ENCODE measurements at places on chromosomes 16 and 17. TPM values are rescaled to one million over a fixed set of nuclear protein-coding genes. Genes with fewer than 3 reads are reported as not detected.

GRCh38 chr16:30527635-30528178, 1.3 kb upstream of the ZNF768 start:
- no peak for DNase-seq
- no peaks in the 10 kb centered on the region for H3K27me3 ChIP-seq
- peaks cover 24% of the 10 kb centered on the region for H3K4me1 ChIP-seq
- H3K27ac ChIP-seq: peak overlapping the region; percentile 85
- H3K4me3 ChIP-seq: peak overlapping the region; percentile 89

- peaks cover 12% of the 10 kb centered on the region for H3K4me1 ChIP-seq
- no peak for DNase-seq
- H3K36me3 ChIP-seq: no peaks in the 10 kb centered on the region
- no peak overlapping the region for H3K4me3 ChIP-seq
- peak overlapping the region; percentile 65 for H3K27ac ChIP-seq
Observed at GRCh38 chr16:85607321-85607765, 5.8 kb upstream of the GSE1 start.

- H3K4me1 ChIP-seq: peaks cover 33% of the 10 kb centered on the region
- peaks cover 10% of the 10 kb centered on the region for H3K36me3 ChIP-seq
- peak overlapping the region; percentile 8 for H3K27ac ChIP-seq
- H3K4me3 ChIP-seq: no peak overlapping the region
Observed at GRCh38 chr16:67116388-67117311, 6.9 kb downstream of the PHAF1 start.

DNA sequence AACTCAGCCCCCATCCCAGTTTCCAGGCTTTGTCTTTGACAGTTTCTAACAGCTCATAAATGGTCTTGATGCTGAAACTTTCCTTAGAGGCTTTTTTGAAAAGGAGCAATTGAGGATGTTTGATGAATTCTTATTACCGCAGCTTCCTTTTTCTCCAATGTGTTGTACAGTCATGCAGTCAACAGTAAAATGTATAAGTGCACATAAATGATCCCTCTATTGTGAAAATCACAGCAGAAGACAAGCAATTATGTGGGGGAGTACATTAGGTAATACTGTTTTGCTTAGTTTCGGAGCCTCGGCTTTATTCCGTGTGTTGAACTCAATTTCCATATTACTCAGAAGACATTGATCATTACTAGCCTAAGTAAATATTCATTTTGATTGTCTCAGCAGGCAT, 673.7 kb downstream of the CDH8 start:
- H3K36me3 ChIP-seq: no peaks in the 10 kb centered on the region
- no peak overlapping the region for H3K27ac ChIP-seq
- H3K4me3 ChIP-seq: no peak overlapping the region

DNA sequence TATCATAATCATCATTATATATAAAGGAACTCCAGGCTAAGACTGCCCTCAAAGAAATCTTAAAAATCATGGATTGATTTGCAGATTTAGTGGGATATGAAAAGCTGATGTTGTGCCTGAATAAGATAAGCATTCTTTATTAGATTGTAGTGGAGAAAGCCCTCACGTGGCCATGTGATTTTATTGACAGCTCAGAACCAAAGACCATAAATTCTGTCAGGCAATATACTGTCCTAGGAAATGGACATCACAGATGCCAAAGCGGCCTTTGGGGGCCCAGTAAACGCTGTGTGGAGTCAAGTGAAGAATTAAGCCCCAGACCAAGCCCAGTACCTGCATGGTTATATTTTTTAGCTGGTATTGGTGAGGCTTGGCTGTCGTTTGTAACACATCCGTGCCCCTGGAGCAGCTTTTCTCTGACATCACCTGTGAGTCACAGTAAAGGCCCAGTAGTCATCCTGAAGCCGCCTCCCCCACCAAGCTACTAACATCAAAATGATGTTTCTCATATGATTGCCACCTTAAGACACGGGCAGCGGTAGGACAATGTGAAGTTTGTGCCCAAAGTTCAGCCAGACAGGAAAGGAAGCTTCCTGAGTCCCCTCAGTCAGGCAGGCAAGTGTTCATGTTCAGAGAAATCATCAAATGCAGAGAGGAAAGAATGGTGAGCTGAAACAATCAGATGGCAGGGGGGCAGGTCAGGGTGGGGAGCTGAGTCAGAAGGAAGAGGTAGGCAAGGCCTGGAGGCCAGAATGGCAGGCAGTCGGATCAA, 209.4 kb downstream of the IRX3 start:
- H3K27ac ChIP-seq: no peak overlapping the region
- no peaks in the 10 kb centered on the region for H3K27me3 ChIP-seq
- H3K36me3 ChIP-seq: peaks cover 2% of the 10 kb centered on the region
- H3K4me1 ChIP-seq: peaks cover 4% of the 10 kb centered on the region
- DNase-seq: no peak

DNA sequence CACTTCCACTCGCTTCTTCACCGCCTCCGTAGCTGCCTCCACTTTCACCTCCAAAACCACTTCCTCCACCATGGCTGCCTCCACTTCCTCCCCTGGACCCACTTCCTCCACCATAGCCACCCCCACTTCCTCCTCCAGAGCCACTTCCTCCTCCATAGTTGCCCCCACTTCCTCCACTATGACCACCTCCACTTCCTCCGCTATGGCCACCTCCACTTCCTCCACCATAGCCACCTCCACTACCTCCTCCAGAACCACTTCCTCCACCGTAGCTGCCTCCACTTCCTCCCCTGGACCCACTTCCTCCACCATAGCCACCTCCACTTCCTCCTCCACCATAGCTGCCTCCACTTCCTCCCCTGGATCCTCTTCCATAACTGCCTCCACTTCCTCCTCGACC, 4.5 kb downstream of the KRT9 start:
- peaks cover 3% of the 10 kb centered on the region for H3K4me1 ChIP-seq
- no peaks in the 10 kb centered on the region for H3K36me3 ChIP-seq
- H3K27me3 ChIP-seq: peaks cover 33% of the 10 kb centered on the region
- H3K4me3 ChIP-seq: no peak overlapping the region
- no peak for DNase-seq
- H3K27ac ChIP-seq: no peak overlapping the region

- H3K27ac ChIP-seq: peak overlapping the region; percentile 11
- H3K36me3 ChIP-seq: no peaks in the 10 kb centered on the region
- no peak for DNase-seq
- H3K4me3 ChIP-seq: no peak overlapping the region
Observed at GRCh38 chr17:17018612-17019429, 23.4 kb upstream of the MPRIP start.

GRCh38 chr16:1890708-1891050, 18.7 kb upstream of the MEIOB start:
- DNase-seq: no peak
- peaks cover 2% of the 10 kb centered on the region for H3K36me3 ChIP-seq
- H3K27me3 ChIP-seq: peaks cover 36% of the 10 kb centered on the region
- no peak overlapping the region for H3K4me3 ChIP-seq

DNA sequence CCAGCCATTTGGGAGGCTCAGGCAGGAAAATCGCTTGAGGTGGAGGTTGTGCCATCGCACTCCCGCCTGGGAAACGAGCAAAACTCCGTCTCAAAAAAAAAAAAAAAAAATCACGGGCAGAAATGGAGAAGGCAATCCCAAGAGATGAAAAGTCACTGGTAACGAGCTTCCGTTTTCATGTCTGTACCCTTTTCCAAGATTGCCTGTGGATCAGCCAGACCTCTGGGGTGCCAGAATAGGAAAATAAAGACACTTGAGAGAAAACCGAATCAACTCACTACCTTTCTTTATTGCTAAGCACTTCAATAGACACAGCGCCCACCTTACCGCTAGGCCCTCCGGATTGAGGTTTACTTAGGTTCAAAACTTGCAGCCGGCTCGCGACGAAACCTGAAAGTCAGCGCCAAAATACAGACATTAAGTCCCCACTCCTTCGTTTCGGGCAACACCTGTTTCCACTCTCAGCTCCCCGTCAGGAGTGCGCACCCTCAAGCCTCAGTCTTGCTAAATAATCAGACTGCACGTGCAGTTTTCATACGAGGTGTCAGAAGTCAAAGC, 970 bp upstream of the TRAF7 start:
- no peaks in the 10 kb centered on the region for H3K27me3 ChIP-seq

- H3K27ac ChIP-seq: peak within 1 kb of the TSS; percentile 96
- peak; percentile 67 for DNase-seq
- H3K4me1 ChIP-seq: peaks cover 42% of the 10 kb centered on the region
- H3K4me3 ChIP-seq: peak within 1 kb of the TSS; percentile 99
- no peaks in the 10 kb centered on the region for H3K27me3 ChIP-seq
Observed at GRCh38 chr16:30472328-30472942, at the start of gene ITGAL. Gene ITGAL, plus strand, starts transcription at chr16:30472742. Its CDS starts 96 bp downstream, at chr16:30472838.

DNA sequence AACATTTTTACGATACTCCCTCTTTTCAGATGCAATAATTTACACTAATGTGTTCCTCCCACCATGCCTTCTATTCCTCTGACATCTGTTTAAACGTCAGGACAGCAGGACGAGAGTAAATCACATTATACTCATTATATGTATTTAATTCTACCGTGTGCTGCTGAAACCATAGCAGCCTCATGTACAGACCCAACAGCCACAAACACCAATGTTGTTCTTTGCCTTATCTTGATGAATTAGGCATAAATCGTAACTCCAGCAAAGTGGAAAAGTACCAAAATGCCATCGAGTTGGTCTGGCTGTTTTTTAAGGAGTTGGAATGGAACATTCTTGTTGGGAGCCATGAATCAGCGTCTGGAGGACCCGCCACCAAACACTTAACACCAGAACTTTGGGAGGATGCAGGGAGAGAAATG, 82.9 kb upstream of the FOXF1 start:
- no peaks in the 10 kb centered on the region for H3K4me1 ChIP-seq
- no peak for DNase-seq
- H3K36me3 ChIP-seq: no peaks in the 10 kb centered on the region
- H3K27me3 ChIP-seq: peaks cover 21% of the 10 kb centered on the region

DNA sequence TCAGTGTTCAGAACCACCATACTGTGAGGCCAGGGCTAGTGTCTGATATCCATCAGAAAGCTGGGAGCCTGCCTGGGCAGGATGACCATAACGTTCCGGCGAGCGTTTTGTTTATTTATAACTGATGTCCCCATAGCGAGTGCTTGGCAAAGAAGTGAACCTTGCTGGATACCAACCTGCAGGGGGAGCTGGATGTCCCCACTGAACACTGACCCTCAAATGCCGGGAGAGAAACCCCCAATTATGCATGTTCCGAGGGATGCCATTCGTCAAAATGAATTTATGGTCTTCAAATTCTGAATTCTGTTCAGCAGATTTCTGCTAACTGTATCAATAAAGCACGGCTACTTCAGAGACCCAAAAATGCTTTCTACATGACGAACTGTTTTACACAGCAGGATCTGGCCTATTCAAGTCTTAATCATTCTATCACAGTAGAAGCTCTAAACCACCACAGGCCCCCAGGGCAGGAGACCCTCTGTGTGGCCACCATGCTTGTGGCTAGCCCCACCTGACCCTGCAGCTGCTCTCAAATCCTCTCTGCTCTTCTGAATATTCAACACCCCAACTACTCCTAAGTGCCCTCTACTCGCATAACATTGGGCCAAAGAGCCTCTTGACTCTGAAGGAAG, 15.2 kb downstream of the MED24 start:
- no peak overlapping the region for H3K27ac ChIP-seq
- peaks cover 15% of the 10 kb centered on the region for H3K4me1 ChIP-seq
- DNase-seq: no peak

DNA sequence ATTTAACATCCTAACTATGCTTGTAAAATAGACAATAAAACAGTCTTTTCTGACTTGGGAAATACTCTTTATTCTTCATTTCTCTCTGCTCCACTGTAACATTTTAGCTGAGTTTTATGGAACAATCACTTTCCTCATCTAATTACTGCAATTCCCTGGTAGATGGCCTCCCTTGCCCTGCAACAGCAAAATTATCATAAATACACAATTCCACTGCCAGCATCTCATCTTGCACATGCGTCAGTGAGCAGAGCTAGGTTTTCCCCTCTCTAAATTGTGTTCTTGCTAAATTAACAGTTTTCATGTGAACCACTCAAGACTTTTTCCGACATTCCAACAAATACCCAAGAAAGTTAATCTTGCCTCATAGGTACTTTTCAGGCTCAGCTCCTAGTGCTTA, 920.9 kb upstream of the GOT2 start:
- H3K27ac ChIP-seq: no peak overlapping the region
- no peak overlapping the region for H3K4me3 ChIP-seq
- H3K27me3 ChIP-seq: no peaks in the 10 kb centered on the region
- H3K4me1 ChIP-seq: no peaks in the 10 kb centered on the region
- no peak for DNase-seq

GRCh38 chr17:1957037-1957436, 68.1 kb downstream of the RTN4RL1 start:
- no peaks in the 10 kb centered on the region for H3K36me3 ChIP-seq
- no peak overlapping the region for H3K4me3 ChIP-seq
- H3K27ac ChIP-seq: no peak overlapping the region
- H3K27me3 ChIP-seq: peaks cover 7% of the 10 kb centered on the region
- no peak for DNase-seq

DNA sequence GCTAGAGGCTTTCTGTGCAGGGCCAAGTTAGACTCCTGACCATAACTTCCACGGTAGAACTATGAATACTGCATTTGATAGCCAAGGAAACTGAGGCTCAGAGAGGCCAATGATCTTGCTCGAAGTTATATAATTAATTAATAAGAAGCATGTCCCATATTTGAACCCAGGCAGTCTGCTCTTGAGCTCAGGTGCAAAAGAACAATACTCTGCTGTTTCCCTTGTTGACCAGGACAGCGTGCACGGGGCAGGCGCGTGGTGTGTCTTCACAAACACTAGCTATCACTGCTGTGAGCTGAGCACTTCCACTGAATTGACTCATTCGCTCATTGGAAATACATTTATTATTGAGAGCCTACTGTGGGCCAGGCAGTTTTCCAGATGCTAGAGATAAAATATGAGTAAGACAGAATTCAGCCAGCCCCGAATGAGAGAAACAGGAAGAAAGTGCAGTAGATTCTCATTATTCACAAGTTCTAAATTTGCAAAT, 1.6 kb downstream of the CHD9 start:
- H3K27me3 ChIP-seq: no peaks in the 10 kb centered on the region
- H3K4me1 ChIP-seq: peaks cover 16% of the 10 kb centered on the region
- H3K4me3 ChIP-seq: no peak overlapping the region
- H3K36me3 ChIP-seq: no peaks in the 10 kb centered on the region
- H3K27ac ChIP-seq: no peak overlapping the region
- no peak for DNase-seq

DNA sequence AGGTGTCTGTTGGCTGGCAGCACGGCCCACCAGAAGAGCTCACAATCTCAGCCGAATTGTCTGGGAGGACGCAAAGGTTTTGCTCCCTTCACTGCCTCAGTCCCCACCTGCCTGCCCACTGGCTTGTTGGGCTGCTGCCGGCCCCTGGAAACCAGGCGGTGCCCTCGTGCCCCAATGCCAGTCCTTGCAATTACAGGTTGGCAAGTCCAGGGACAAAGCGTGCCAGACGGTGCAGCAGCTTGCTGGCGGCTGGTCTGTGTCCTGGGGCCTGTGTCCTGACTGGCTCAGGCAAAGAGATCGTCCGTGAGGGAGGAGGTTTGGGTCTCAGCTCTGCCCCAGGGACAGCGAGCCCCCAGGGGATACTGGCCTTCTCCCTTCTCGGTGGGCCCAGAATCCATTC, 24.6 kb upstream of the SPNS2 start:
- no peaks in the 10 kb centered on the region for H3K27me3 ChIP-seq
- H3K36me3 ChIP-seq: peaks cover 2% of the 10 kb centered on the region
- H3K4me1 ChIP-seq: peaks cover 3% of the 10 kb centered on the region
- H3K4me3 ChIP-seq: no peak overlapping the region

MT1G gene
- not detected for total RNA-seq

TMEM208 gene
- total RNA-seq: 27.9 TPM

ZNF385C gene
- total RNA-seq: 0.16 TPM

CD300H gene
- total RNA-seq: not detected

LDHD gene
- total RNA-seq: 0.62 TPM

NPIPB9 gene
- 1.4 TPM for total RNA-seq

SOX9 gene
- total RNA-seq: not detected

TBC1D3E gene
- not detected for total RNA-seq

MYO15A gene
- 1.4 TPM for total RNA-seq

PIGL gene
- total RNA-seq: 54.5 TPM

ALOX12 gene
- 1.2 TPM for total RNA-seq

QPRT gene
- 0.96 TPM for total RNA-seq
